ENCODE measurements at places on chromosomes 6 and 20.

DNA sequence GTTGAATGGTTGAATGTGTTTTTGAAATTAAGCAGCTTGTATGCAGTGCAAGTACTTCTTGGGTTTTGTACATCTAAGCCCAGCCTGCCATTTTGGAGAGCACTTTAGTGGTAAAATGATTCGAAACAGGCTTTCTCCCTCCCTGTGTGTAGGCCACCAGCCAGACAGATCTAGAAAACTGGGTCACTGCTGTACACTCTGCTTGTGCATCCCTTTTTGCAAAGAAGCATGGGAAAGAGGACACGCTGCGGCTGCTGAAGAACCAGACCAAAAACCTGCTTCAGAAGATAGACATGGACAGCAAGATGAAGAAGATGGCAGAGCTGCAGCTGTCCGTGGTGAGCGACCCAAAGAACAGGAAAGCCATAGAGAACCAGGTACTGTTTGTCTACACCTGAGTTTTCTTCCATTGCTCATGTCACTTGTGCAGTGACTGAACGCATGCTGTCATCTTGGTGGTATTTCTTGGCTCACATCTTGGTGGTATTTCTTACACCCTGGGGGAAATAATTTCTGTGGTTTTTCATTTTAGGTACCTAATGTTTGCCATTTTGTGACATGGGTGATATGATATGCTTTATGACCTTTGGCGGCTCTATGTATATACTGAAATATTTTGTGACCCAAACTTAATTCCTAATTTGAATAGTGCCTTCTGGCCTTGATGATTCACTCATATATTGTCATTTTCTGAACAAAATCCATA lies 115.7 kb upstream of the CLDN20 start:
- ATAC-seq, result no peak

DNA sequence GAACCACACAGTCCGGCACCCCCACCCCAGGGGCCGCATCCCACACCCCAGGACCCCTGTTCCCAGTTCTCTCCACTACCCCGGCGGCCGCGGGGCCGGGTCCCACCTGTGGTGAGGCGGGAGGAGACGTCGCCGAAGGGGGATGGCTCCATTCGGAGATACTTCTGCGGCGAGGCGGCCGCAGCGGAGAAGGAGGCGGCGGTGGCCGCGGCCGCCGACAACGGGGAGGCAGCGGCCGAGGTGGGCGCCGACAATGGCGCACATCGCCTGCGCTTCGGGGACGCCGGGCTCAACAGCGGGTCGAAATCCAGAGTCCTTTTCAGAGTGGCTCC lies 723 bp downstream of the AKIRIN2 start:
- ATAC-seq, result peak; percentile 0

- peak; percentile 93 for ATAC-seq
Observed at GRCh38 chr20:3470627-3471396, at the start of gene ATRN. TSS of gene ATRN (plus strand) at chr20:3471018. CDS start at chr20:3471108, 90 bp downstream.

DNA sequence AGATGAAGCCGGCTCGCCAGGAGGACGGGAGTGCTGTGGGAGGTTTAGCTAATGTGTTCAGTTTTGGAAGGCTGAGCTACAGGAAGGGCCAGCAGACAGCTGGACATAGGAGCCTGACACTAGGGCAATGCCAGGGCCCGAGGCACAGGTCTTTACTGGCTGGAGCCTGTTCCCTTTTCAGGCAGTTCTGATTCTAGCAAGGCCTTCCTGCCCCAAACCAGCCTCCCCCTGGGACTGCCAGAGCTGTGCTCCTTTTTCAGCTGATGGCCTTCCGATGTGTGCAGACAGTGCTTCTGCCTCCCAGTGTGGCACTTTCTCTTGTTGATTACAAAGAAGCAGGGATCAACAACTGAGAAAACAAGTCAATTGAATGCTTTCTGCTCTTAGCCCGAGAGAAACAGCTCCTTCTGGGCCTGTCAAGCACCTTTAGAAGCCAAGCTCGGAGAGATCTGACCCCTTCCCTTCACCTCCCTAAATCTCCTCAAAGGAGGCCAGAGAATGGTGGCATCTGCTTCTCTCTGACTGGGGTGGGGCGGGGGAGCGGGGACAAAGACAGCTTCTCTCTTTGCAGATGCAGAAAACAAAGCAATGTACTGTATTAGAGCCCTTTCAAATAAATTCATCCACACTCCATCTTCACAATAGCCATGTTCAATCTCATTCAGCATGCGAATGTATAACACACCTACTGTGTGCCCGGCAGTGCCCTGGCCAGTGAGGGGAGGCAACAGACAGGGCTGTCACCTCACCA lies 63.2 kb downstream of the RAB44 start:
- no peak for ATAC-seq
